ENCODE measurements at places on chromosomes 6 and 20. TPM values are rescaled to one million over a fixed set of nuclear protein-coding genes. Genes with fewer than 3 reads are reported as not detected.

FGD2 gene
- polyA plus RNA-seq: 1.4 TPM

DNA sequence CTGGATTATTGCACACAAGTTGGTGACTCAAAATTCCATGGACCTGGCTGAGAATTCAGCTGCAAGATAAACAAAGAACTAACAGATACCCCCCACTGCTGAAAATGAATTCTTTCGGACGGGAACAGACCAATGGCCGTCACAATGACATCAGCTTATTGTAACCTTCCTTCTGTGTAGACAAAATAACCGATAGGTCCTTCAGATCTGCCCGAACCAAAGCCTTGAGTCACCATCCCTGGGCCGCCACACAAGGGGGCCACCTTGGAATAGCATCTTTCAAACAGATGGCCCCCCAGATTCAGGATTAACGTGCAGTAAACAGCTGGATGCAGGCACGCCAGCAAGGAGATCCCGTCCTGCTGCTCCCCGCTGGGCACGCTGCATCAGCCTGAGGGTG lies 214.0 kb upstream of the EXOC2 start:
- DNase-seq: no peak

DNA sequence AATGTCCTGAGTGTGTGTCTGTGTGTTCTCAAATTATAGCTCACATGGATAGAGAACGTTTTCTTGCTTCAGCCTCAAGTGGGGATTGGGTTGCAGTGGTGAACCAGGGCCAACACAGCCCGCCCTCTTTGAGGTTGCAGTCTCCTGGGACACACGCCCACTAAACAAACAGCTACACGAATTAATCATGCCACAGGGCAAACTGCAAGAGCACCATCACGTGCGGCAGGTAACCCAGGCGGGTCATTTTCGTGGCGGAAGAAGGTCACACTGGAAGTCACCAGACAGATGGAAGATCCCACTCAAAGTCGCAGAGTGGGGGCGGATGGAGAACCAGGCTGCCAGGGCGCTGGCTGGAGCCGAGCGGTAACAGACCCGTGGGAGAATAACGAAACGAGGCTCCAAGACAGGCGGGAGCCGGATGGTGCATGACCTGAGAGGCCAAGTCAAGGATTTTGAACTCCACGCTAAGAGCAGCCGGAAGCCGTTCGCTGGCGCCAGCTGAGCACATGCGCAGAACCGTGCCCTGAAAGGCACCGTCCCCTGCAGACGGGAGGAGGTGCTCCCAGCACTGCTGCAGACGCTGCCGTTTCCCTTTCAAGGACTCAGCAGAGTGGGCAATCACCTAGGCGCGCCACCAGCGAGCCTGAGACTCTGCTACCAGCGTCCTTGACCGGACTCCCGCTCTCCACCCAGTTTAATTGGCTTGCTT lies 10.7 kb downstream of the DLL1 start:
- no peak for DNase-seq

- DNase-seq: no peak
These were observed 31.0 kb downstream of the SIRPB1 start for GRCh38 chr20:1588533-1589460.

Measured in right renal pelvis (tissue), 4 donors.